Renal cortical epithelial cell (primary cell): ENCODE measurements at places on chromosomes 2 and 18.
A peak's percentile ranks its signal among the peaks of the same experiment; 100 is the strongest.

DNA sequence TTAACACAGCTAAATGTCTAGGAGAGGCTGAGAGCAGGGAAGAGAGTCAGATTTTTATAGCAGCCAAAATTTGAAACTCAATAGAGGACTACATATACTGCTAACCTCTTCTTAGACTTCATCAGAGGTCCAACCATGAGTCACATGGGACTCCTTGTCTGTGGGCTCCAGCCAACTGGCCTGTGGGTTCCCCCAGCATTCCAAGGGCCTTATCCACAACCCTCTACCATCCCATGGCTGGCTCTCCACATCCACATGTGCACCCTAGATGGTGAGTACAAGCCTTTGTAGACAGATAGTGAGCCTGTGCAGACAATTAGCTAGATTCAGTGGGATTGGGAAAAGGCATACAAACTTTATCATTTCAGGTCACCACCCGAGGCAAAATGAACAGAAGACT is 901.9 kb upstream of the ZEB2 start:
- no peak for DNase-seq

DNA sequence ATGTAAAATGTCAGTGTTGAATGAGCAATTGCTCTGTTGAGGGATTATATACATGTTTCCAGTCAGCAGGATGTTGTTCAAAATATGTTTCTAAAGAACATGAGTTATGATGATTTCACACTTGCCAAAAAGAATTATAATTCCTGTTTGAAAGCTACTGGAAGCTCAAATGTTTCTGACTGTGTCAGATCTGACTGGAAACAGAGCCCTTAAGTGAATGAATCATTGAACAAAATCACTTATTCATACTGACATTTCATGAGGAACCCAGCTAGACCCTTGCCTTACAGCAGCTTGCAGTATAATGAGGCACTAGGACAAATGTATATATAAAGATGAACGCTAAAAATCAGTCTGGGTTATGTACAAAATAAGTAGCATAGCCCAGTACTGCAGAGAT is 35.4 kb upstream of the ITGAV start:
- DNase-seq = no peak

GRCh38 chr2:233802132-233802815 is 24.1 kb downstream of the MROH2A start:
- DNase-seq = no peak

- no peak for DNase-seq
Measured at GRCh38 chr2:231003186-231003585, 7.3 kb downstream of the SPATA3 start.

GRCh38 chr2:150621526-150622213 is 134.2 kb upstream of the RND3 start:
- peak; percentile 94 for DNase-seq

DNA sequence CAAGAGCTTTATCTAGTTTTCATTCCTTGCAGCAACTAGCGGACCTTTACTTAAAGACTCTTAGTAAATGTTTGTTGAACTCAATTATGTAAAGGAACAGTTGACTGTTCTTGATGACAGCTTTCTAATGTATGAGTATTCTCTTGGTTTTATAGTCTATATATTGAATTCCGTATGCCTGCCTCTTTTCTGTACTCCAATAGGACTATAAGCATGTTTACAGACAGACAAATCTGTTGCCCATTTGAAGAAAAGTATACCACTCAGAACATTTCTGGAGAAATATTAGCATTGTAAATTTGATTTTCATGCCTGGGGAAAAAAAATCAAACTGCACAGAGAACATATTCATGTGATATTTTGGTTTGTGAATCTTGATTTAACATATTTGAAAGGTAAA is 109.5 kb downstream of the LRRTM1 start:
- DNase-seq = no peak

DNA sequence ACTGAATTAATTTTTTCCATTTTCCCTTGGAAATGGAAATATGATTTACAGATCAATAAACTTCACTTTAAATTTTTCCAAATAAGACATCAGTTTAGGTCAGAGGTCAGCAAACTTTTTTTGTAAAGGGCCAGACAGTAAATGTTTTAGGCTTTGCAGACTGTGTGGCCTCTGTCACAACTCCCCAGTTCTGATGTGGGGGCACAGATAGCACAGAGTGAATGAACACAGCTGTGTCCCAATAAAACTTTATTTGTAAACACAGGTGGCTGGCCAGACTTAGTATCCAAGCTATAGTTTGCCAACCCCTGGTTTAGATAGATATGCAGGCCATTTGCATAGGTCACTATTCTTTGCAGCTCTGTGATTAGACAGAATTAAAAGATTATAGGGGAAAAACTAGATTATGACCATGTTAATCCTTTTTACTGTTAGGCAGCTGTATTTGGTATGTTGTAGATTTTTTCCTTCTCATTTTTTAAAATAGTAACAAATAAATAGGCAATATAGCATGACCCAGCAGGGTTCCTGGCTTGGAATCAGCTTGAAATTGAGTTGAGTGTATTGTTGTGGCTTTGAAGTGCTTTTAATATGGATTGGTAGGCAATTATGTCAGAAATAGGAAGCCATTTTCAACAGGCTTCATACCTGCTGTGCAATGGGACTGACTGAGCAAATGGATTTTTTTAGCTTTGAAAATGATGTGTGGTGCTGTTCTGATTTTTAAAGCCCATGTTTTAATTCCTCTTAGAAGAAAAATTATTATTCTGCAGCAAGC is 59.7 kb downstream of the WDSUB1 start:
- no peak for DNase-seq

DNA sequence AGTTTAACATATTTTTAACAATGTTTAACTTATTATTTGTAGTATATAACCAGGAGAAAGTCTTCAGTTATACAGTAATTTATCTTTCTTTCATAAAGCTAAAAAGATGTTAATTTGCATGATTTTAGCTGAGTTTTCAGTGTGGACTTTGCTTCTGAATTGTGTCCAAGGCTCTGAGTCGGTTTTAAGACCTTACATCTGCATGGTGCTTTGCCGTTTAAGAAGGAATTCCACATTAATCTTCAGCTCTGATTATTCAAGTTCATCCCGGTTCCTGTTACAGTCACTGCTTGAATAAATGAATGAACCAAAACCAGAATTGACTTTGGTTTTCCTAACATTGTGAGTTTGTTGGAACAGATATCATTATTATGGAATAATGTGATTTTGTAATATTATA is 419.7 kb upstream of the RGPD4 start:
- DNase-seq = no peak

DNA sequence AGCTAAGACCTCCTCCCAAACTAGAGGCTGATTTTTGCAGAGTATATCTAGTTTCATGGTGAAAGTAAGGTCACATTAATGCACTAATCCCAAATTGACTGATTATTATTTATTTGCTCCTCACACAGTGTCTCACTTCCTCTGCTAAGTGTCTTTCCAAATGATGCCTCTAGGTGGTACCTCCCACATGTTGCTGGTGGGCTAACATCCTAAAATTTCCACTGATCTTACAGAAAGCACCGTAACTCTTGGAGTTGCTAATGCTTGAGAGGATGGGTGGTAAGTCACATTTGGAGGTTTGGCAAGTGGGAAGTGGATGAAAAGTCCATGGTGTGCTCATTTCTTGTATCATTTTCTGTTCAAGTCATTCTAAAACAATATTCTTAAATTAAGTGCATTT is 428.7 kb upstream of the GYPC start:
- DNase-seq = no peak

- no peak for DNase-seq
Measured at GRCh38 chr2:232225895-232226294, 152.7 kb upstream of the ALPP start.

- DNase-seq = no peak
Measured at GRCh38 chr18:79575891-79576685, 103.5 kb upstream of the CTDP1 start.

DNA sequence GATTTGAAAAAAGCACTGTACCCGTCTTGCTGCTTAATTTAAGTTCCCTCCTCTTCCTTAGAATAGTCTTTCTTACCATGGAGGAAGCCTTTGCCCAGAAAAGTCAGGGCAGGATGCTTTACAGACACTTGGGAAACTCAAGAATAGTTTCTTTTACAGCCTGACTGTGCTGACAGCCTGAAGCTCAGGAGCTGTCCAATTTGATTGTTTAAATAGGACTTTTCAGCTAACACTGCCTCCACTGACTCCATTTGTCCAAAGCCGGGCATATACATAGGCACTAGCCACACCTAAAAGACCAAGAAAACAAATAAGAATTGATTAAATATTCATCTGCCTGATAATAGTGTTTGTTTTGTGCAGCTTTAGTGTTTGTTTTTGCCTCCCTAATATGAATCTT is 110.9 kb upstream of the L3MBTL4 start:
- DNase-seq = no peak

GRCh38 chr2:56484906-56485305 is 301.1 kb downstream of the CCDC85A start:
- no peak for DNase-seq

- DNase-seq = no peak
Measured at GRCh38 chr2:49837561-49838293, 683.4 kb upstream of the FSHR start.

DNA sequence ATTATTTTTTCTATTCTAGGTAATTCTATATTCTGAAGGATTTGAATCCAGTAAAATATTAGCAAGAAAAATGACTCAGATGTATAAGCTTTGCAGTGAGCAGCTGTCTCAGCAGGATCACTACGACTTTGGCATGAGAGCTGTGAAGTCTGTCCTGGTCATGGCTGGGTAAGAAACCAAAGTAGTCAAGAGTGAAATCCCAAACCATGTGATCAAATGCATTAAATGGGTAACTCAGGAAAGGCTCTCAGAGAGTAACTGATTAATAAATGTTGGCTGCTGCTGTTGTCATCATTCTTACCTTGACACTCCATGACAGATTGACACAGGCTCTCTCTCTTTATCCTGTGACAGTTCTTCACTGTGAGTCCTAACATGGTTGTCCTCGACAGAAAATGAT is 124.1 kb downstream of the DNAH6 start:
- DNase-seq = peak; percentile 96

DNA sequence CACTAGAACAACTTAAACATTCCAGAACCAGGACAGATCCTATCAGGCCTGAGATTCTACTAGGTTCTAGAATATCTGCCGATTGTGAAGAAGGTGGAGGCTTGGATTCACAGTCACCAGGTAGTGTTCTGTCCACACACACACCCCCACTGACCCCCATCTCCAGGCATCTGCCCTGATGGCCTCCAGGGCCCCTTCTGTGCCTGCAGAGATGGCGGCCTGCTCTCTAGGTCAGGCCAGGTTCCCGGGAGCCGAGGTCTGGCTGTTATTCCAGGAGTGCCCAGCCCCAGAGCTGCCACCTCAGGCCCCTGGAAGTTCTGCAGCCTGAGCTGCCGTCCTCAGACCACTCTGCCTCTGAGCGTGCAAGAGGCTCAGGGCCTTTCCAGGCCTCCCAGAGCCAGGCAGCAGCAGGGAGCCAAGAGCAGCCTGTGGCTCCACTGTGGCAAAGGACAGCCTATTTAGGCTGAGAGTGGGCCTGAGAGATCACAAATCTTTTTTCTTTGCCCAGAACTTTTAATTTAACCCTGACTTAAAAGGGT is 96.2 kb upstream of the ASAP2 start:
- no peak for DNase-seq

GRCh38 chr18:37230768-37231167 is 334.8 kb downstream of the CELF4 start:
- no peak for DNase-seq

- DNase-seq = no peak
Measured at GRCh38 chr2:223614534-223614933, 12.4 kb upstream of the SCG2 start.

- DNase-seq = no peak
Measured at GRCh38 chr2:162230761-162231160, 12.5 kb downstream of the FAP start.

GRCh38 chr2:235745597-235745996 is 251.8 kb downstream of the AGAP1 start:
- DNase-seq = no peak

GRCh38 chr2:4357121-4357520 is 653.7 kb downstream of the DCDC2C start:
- no peak for DNase-seq

DNA sequence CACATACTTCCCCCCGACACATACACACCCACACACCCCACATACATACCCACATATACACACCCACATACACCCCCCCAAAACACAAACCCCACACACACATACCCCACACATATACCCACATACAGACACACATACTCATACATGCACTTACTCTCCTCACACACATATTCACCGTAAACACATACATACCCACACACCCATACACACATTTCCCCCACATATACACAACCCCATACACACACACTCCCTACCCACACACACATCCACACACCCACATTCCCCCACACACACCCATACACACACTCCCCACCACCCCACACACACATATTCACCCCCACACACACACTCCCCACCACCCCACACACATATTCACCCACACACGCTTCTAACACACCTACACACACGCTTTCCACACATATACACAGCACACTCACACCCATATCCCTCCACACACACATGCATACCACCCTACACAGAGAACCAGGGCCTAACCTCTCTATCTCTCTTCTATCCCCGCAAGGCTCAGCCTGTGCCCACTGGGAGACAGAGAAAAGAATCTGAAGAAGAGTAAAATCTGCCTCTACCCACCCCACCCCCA is 182.4 kb upstream of the ETAA1 start:
- DNase-seq = no peak

DNA sequence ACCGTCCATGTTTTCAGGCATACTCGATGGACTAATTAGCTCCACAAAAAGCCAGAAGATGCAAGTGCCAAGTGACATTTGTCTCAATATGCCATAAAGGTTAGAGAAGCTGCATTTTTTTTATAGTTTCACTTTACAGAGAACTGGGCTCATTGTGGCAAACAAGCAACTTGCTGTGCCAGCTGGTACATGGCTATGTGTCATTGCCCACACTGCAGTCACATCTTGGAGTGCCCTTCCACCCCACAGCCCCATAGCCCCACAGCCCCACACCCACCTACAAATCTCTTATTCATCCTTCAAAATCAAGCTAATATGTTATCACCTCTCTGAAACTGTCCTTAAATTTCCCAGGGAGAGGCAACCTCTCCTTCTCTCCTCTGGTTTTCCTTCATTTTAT is 451.9 kb downstream of the ARHGAP15 start:
- no peak for DNase-seq

DNA sequence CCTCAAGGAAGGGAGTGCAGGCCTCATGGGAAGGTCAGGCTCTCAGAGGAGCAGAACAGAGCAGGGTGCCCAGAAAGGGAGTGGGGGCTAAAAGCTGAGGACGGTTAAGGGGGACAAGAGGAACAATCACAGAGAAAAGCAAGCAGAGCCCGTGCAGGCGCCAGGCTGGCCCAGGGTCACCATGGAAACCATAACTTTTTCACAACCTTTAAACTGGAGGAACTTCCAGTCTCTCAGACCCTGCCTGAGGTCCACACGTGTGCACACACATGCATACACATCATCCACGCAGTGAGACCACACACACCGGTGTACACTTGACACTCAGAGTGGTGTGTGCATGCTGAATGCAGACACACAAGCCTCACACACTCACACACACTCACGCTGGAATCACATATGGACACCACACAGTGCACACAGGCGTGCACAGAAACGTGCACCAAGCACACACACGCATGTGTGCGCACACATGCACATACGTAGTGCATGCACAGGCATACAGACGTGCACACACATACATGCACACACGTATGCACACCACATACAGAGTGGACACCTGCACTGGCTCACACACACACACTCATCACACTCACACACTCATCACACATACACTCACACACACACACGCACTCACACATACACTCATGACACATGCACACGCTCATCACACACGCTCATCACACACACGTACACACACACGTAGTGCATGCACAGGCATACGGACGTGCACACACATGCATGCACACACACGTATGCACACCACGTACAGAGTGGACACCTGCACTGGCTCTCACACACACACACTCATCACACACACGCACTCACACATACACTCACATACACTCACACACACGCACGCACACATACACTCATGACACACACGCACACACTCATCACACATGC is 37.2 kb upstream of the SNED1 start:
- no peak for DNase-seq
